ENCODE measurements at places on chromosomes 3 and 15.
A peak's percentile ranks its signal among the peaks of the same experiment; 100 is the strongest.

GRCh38 chr15:95874637-95875036, 455.9 kb upstream of the NR2F2 start:
- no peaks in the 10 kb centered on the region for H3K4me1 ChIP-seq
- H3K27ac ChIP-seq, result no peak overlapping the region
- no peaks in the 10 kb centered on the region for H3K36me3 ChIP-seq
- no peak for DNase-seq

GRCh38 chr15:93900476-93901400, 330.6 kb upstream of the MCTP2 start:
- H3K4me1 ChIP-seq, result no peaks in the 10 kb centered on the region
- no peaks in the 10 kb centered on the region for H3K27me3 ChIP-seq
- peak; percentile 75 for DNase-seq
- peak overlapping the region; percentile 36 for H3K4me3 ChIP-seq

DNA sequence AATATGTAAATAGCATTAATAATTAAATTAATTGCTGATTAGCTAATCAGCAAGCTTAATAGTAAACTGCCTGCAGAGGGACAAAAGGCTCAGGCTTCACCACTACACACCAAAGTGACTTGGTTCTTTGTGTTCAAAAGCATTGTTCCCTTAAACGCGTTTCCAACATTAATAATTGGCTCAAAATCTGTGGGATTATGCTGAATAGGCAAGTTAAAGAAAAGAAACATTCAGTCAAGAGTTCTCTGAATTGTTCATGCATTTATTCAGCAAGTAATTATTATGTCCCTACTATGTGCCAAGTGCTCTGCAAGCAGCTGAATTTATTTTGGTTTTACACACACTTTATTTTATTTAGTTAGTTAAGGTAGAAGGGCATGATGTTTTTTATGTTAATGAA, 558.5 kb upstream of the ARRDC4 start:
- no peaks in the 10 kb centered on the region for H3K4me1 ChIP-seq
- H3K36me3 ChIP-seq, result no peaks in the 10 kb centered on the region
- no peak overlapping the region for H3K4me3 ChIP-seq
- no peaks in the 10 kb centered on the region for H3K27me3 ChIP-seq

DNA sequence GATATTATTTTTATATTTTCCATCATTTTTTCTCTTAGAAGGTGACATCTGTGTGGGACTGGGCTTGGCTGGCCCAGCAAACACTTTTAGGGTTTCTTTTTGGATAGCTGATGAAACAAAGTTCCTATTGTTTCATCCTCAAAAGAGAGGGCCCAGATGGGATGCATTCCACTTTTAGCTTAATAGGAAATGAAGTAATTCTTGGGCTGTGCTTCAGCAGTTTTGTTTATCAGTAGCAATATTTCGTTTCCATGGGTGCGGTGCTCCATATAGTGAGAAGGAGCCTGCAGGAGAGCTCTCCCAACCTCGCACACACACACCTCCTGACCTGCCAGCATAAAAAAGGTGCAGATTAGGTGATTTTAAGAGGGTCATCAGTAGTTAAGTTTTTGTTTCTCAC, 147.5 kb downstream of the AKAP13 start:
- DNase-seq, result no peak
- H3K4me1 ChIP-seq, result peaks cover 6% of the 10 kb centered on the region
- no peaks in the 10 kb centered on the region for H3K36me3 ChIP-seq
- H3K27ac ChIP-seq, result no peak overlapping the region
- no peaks in the 10 kb centered on the region for H3K27me3 ChIP-seq
- H3K4me3 ChIP-seq, result no peak overlapping the region

GRCh38 chr3:128648940-128649663, 1.5 kb downstream of the RPN1 start:
- no peaks in the 10 kb centered on the region for H3K27me3 ChIP-seq
- no peak overlapping the region for H3K27ac ChIP-seq
- H3K4me1 ChIP-seq, result peaks cover 9% of the 10 kb centered on the region
- H3K4me3 ChIP-seq, result peak overlapping the region; percentile 100
- no peak for DNase-seq

- no peak overlapping the region for H3K4me3 ChIP-seq
- H3K27ac ChIP-seq, result no peak overlapping the region
- no peaks in the 10 kb centered on the region for H3K36me3 ChIP-seq
- H3K27me3 ChIP-seq, result no peaks in the 10 kb centered on the region
- peaks cover 1% of the 10 kb centered on the region for H3K4me1 ChIP-seq
Observed at GRCh38 chr3:185939721-185940120, 1.9 kb upstream of the TRA2B start.

DNA sequence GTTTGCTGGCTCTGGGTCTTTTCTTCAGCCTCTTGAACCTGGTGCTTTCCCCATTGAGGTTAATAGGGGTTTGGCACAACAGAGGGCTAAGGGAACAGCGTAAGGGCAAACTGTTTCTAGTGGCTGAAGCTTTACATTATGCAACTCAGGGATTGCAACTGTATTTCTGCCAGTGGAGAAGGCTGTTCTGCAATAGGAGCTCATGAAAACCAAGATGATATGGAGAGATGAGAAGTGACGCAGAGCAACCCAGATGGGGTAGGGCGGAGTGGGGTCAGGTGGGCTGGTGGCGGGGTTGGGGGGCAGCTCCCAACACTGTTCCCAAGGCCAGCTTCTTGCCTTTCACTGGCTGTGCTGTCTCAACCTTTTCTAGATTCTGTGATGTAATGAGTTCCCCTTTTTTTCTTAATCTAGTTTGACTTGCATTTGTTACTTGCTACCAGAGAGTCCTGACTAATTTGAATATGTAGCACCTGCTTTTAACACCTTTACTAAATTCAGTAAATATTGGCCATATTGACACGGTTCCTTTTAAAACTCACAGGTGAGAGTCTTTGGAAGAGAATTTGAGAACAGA, 7.2 kb downstream of the GXYLT2 start:
- no peak overlapping the region for H3K4me3 ChIP-seq
- H3K27me3 ChIP-seq, result no peaks in the 10 kb centered on the region
- no peak overlapping the region for H3K27ac ChIP-seq
- DNase-seq, result no peak

DNA sequence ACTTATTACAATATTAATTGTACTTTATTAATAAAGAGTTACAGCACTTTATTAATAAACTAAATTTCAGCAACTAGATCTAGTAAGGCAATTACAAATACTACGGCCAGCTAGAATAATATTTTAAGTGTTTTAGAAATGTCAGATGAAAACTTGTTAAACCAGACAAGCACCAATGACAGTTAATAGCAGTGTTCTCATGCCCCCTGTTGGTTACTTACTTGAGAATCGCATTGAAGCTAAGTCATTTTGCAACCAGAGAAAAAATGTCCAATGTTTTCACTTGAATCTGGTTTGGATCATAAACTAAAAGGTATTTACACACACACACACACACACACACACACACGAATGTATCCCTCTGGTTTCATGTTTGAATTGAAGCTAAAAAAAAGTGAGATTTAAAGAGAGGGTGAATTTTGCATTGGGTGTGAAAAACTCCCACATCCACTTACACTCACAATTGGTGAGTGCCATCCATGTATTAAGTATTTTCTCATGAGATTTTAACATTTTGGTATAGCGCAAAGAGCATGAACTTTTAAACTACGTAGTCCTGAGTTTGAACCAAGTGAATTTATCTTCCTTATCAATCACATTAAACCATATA, 347.7 kb downstream of the ZBBX start:
- no peak overlapping the region for H3K27ac ChIP-seq
- H3K4me1 ChIP-seq, result no peaks in the 10 kb centered on the region
- H3K36me3 ChIP-seq, result no peaks in the 10 kb centered on the region
- DNase-seq, result peak; percentile 36
- no peak overlapping the region for H3K4me3 ChIP-seq

- H3K4me1 ChIP-seq, result no peaks in the 10 kb centered on the region
- H3K27ac ChIP-seq, result no peak overlapping the region
- no peaks in the 10 kb centered on the region for H3K36me3 ChIP-seq
- no peak overlapping the region for H3K4me3 ChIP-seq
Observed at GRCh38 chr3:111621535-111621934, 26.4 kb upstream of the ZBED2 start.

GRCh38 chr3:172595664-172596393, 72.6 kb upstream of the TNFSF10 start:
- no peak overlapping the region for H3K27ac ChIP-seq
- DNase-seq, result peak; percentile 58
- no peaks in the 10 kb centered on the region for H3K27me3 ChIP-seq
- H3K4me1 ChIP-seq, result peaks cover 11% of the 10 kb centered on the region
- H3K36me3 ChIP-seq, result no peaks in the 10 kb centered on the region

DNA sequence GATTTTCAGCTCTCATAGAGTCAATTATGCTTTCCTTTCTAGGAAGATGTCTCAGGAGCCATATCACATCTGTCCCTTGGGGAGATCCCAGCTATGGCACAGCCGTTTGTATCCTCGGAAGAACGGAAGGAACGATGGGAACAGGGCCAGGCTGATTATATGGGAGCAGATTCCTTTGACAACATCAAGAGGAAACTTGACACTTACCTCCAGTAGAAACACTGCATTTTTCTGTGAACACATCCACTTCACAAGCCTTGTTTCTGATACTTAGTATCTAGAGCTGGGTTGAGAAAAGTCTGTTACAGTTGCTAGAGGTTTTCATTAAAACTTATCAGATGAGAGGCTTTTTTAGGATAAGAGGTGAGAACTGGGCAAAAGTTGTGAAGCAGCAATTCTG, 35.4 kb downstream of the GYG1 start:
- H3K4me3 ChIP-seq, result no peak overlapping the region
- H3K36me3 ChIP-seq, result no peaks in the 10 kb centered on the region
- no peak for DNase-seq
- H3K27ac ChIP-seq, result peak overlapping the region; percentile 9
- peaks cover 8% of the 10 kb centered on the region for H3K4me1 ChIP-seq

DNA sequence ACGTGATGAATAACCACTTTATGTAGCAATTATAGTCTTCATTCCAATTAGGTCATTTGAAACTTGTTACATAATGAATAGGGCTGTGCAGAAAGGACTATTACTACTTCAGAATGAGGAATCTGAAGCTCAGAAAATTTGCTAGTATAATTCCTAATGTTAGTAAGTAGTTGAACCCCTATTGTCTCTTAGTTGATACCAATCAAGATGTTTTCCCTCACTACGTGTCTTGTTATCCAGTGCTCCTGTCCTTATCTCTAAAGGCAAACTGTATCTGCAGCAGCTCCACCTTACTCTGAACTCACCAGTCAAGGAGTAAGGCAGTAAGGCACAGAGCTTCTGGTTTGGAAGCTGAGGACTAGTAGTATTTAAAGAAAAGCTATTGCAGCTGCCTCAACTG, 32.0 kb downstream of the RAB11A start:
- H3K27ac ChIP-seq, result no peak overlapping the region
- DNase-seq, result no peak
- no peaks in the 10 kb centered on the region for H3K36me3 ChIP-seq

GRCh38 chr15:99440551-99441443, 125.0 kb upstream of the MEF2A start:
- no peak overlapping the region for H3K27ac ChIP-seq
- no peak overlapping the region for H3K4me3 ChIP-seq
- H3K27me3 ChIP-seq, result no peaks in the 10 kb centered on the region
- DNase-seq, result peak; percentile 14
- H3K36me3 ChIP-seq, result no peaks in the 10 kb centered on the region
- H3K4me1 ChIP-seq, result peaks cover 8% of the 10 kb centered on the region

GRCh38 chr3:194329583-194329965, 21.6 kb downstream of the CPN2 start:
- no peak overlapping the region for H3K4me3 ChIP-seq
- no peak for DNase-seq
- no peaks in the 10 kb centered on the region for H3K4me1 ChIP-seq

DNA sequence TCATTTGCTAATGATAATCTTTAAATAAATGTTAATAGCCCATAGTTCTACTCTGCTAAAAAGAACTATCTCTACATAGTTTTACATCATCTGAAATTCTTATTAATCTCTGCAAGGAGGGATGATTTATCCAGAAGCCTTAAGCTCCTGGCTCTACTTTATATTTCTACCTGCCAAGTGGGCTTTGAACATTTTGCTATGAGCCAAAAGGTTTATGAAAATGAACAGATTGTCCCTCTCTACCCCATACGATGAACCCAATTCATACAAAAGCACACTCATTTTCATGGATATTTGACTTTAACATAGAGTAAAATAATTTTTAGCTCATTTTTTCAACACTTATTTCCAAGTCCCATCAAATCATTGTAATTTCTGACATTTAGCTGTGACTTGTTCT, 611.0 kb downstream of the NSUN3 start:
- H3K4me1 ChIP-seq, result no peaks in the 10 kb centered on the region
- H3K36me3 ChIP-seq, result no peaks in the 10 kb centered on the region
- H3K4me3 ChIP-seq, result no peak overlapping the region
- H3K27ac ChIP-seq, result no peak overlapping the region
- DNase-seq, result no peak
- H3K27me3 ChIP-seq, result no peaks in the 10 kb centered on the region

- H3K4me3 ChIP-seq, result no peak overlapping the region
- no peaks in the 10 kb centered on the region for H3K36me3 ChIP-seq
- H3K27ac ChIP-seq, result no peak overlapping the region
- no peaks in the 10 kb centered on the region for H3K27me3 ChIP-seq
- H3K4me1 ChIP-seq, result no peaks in the 10 kb centered on the region
Observed at GRCh38 chr3:56422316-56422715, 46.0 kb downstream of the ERC2 start.

GRCh38 chr15:73873456-73873855, at the start of gene TBC1D21:
Gene TBC1D21, plus strand, starts transcription at chr15:73873564. Its CDS starts 146 bp downstream, at chr15:73873710.
- H3K27ac ChIP-seq, result no peak within 1 kb of the TSS
- H3K36me3 ChIP-seq, result no peaks in the 10 kb centered on the region
- H3K27me3 ChIP-seq, result no peaks in the 10 kb centered on the region
- H3K4me1 ChIP-seq, result peaks cover 3% of the 10 kb centered on the region
- H3K4me3 ChIP-seq, result no peak within 1 kb of the TSS
- DNase-seq, result no peak

DNA sequence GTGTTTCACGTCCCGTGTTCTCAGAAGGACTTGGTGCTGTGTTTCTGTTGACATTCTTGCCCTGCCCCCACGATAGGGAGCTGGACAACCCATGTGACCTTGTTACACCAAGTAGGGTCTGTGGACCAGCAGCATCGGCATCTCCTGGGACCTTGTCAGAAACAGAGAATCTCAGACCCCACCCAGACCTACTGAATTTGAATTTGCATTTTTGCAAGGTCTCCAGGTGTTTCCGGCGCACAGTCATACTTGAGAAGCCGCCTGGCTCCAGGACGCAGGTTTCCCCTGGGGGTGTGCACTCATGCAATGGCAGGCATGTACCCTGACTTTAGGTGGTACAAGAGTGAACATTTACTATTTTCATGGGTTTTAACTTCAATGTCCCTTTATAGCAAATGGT, 117.9 kb downstream of the TLE3 start:
- H3K27me3 ChIP-seq, result no peaks in the 10 kb centered on the region
- no peak overlapping the region for H3K4me3 ChIP-seq
- H3K36me3 ChIP-seq, result no peaks in the 10 kb centered on the region
- DNase-seq, result no peak

DNA sequence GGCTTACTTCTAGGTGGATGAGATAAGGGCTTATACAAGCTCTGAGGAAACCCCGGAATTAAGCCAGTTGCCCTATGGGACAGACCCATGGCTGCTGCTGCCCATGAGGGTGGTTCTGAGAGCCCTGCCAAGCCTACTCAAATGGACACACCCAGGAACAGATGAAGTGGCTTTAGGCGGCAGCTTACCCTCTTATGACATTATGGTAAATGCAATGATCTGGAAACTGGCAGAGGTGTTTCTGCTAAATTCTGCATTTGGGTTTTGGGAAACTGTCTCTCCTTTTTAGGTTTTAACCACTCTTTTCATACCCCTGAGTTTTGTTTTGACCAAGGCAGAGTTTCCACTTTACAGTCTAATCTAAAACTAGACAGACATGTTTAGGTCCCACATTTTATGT, 9.0 kb upstream of the ZBED2 start:
- H3K4me3 ChIP-seq, result no peak overlapping the region
- no peaks in the 10 kb centered on the region for H3K4me1 ChIP-seq
- H3K36me3 ChIP-seq, result no peaks in the 10 kb centered on the region
- no peak for DNase-seq
- H3K27me3 ChIP-seq, result no peaks in the 10 kb centered on the region
- no peak overlapping the region for H3K27ac ChIP-seq
